ENCODE measurements at places on chromosomes 2 and 18.

DNA sequence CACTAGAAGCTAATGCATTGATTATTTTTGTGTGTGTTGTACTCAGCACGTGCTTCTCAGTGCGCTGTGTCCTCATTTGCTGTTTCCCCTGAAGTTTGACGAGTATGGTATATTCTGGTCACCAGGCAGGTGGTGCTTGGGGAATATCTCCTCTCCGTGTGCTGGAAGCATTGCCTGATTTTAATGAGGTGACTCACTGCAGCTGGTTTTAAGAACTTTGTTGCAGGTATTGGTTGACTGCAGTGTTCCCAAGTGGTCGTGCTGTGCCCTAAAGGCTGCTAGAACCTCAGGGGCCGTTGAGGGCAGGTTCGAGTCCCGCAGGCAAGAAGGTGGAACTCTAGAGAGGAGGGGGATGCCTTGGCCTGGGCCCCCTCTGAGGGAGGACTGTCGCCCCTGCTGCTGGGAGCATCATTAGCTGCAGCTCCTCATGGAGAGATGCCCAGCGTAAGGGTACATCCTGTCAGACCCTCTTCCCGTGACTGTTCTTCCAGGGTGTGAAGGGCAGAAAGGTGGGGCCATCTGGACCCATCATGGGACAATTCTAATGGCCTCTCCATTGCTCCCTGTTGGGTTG lies 82.6 kb downstream of the AGAP1 start:
- DNase-seq, result no peak

DNA sequence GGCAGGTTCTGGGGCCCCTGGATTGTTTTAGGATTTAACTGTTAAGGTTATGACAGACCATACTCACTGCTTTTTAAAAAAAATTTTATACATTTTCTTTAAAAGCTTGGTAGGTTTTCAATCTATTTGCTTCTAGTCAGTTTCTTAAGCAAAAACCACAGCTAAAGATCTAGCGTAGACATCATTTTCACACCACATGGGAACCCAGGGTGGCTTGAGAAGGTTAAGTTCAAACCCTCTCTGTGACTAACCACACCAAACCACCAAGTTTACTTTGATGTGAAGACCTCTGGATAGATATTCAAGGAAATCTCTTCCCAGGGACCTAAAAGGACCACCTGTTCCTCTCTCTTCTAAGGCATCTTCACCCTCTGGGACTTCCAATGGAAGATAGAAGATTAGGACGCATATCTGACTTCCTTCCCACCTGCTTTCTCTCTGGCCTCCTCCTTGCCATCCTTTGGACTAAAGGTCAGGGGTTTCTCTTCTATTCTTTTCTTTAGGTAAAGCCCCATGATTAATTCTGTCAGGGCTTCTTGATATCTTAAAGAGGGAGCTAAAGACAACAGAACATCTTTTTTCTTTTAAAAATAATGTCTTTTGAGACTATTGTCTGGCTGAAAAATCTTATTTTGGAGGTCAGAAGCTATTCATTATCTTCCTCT lies 32.3 kb downstream of the FOSL2 start:
- DNase-seq, result no peak

DNA sequence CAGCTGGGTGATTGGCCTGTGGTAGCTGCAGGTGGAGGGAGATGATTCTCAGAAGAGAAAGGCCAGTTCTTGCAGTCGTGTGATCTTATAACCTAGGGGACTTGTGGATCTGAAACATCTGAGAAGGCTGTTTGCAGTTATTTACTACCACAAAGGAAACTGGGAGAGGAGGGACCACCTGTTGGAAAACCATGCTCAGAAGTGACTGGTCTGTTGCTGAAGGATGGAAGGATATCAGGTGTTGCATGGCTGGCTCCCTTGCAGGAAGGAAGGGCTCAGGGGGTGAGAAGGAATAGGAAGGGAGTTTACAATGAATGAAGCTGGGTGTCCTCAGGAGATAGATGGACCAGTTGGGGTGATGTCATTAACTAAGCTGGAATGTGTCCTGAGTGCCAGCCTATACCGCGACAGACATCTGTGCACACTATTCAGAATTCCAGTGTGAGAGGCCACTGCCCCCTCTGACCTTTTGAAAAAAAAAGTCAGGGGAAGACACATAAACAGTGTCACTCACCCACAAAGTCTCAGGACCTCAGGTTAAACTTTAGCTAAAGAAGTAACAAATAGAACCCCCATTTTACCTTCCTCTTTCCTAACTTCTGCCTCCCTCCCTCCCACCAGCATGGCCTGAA lies 17.5 kb downstream of the IGFBP2 start:
- DNase-seq, result no peak

- no peak for DNase-seq
These were observed 11.7 kb downstream of the COPS8 start for GRCh38 chr2:237097326-237097910.

DNA sequence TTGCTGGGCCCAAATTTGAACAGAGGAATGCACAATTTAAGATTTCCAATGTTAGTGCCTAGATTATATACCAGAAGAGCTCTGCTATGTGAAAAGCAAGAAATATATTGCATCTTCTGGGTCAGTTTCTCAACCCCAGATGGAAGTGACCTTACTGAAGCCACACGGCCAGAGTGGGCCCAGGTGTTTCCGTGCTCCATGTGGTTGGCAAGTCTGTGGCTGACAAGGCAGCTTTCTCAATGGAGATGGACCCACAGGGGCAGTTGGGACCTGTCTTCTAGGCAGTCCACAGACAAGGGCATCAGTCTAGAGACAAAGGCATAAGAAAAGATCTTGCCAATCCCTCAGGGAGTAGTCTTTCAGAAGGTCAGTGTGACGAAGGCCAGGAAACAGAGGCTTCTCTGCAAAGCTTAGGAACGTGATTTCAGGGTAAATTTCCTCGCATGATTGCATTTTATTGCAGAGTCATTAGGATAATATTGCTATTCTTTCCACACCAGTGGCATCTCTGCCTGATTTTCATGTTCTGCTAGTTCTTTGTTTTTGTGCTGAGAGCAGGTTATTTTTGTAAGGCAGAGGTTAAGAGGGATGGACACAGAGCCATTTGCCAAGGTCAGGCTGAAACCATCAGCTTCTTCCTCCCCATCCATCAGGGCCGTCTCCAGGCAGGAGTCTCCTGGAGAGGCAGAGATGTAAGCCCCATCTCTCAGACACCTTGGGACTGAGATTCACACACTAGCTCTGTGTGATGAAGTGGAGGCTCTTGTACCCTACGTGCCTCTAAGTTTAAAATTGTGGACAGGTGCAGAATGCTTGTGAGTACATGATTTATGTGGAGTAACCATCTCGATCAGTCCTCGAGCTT lies 202.1 kb downstream of the ANKRD30B start:
- no peak for DNase-seq

DNA sequence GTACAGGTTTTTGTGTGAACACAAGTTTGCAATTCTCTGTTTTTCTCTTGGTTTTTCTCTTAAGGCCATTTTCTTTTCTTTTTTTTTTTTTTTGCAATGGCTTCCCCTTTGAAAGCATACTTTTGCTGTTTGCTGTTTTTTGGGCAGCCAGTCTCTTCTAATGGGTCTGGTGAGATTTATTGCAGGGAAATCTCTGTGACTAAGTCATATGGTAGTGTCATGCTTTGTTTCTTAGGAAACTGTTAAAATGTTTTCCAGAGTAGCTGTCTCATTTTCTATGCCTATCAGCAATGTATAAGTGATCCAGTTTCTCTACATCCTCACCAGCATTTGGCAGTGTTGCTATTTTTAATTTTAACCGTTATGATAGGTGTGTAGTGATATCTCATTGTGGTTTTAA lies 27.9 kb upstream of the CDCA7 start:
- peak; percentile 6 for DNase-seq

DNA sequence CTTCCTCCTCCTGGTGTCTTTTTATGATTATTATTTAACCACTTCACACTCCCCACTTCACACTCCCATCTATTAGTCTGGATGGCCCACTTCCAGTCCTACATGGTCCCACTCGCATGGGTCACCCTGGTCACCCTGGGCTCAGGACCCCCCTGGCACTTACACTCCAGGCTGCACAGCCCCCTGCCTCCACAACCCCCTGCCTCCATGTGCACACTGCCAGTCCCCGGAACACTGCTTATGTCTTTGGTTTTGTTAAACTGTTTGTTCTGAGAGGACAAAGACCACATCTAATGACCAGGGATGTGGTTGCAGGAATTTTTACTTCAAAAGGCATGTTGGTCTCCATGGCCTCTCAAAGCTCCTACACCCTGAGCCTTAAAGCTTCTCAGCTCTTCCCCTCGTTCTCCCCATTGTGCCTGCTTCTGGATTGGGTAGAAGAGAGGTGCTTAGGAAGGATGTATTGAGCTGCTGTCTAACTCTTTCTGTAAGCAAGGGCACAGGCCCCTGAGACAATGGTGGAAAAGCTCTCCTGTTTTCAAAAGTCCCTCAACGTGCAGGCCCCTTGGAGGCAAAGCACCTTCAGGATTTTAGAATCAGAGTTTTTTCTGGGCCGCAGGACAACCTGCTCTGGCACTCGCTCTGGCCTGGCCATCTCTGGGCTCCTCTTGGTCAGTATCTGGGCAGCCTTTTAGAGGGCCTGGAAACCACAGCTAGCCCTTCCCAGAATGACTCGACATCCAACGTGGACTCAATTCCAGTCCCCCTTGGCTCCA lies 150.0 kb upstream of the HAAO start:
- no peak for DNase-seq

DNA sequence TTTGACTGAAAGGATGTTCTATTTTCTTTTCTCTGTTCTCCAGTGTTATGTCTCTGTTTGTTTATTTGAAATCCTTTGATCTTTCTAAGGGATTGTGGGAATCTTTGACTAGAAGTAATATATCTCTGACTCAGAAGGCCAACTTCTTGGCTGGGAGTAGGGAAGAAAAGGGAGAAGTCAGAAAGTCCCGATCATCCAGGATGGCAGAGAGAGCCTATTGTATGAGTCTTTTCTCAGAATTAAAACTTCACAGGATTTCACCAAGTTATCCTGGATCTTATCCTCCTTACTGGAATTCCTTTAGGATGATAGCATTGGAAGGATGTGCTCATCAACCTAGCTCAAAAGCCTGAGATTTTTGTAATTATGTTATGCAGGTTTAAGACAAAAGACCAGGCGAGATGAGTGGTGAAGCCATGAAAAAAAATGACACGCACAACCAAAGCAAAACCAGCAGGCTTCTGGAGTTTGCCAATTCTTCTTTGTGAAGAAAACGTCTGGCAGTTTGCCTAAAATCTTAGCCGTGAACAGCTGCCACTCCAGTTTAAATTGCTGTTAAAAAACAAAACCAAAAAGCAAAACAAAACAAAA lies 383.6 kb upstream of the SMIM21 start:
- DNase-seq, result peak; percentile 29

GRCh38 chr2:40372283-40372985 lies 79.5 kb downstream of the SLC8A1 start:
- peak; percentile 54 for DNase-seq

Data from fibroblast of skin of back (primary cell).